Renal pelvis (tissue), 12 donors: ENCODE measurements at places on chromosomes 1 and 21. TPM values are rescaled to one million over a fixed set of nuclear protein-coding genes. Genes with fewer than 3 reads are reported as not detected.

DNA sequence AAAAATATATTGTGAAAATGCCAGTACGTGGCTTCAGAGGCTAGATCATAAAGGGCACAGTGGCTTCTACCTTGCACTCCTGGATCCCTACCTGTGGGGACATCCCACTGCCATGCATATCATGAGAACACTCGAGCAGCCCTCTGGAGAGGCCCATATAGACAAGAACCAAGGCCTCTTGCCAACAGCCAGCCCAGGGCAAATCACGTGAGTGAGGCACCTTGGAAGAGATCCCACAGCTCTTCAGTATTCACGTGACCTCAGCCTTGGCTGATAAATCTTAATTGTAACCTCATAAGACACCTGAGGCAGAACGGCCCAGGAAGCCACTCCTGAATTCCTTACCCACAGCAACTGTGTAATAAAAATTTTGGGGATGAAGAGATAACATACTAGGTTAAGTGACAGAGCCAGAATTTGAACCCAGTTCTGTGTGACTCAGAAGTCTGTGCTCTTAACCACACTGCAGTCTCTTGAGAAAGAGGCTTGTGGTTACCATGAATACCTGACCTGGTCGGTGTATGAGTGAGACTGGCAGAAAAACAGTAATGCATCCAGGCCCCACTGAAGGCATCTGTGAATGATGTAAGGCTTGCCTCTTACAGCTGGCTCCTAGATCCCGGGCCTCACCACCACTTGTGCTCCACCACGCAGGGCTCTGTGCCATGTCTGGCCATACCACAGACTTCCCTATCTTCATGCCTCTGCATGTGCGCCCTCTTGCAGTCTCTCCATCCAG lies 6.9 kb upstream of the A3GALT2 start:
- DNase-seq, result no peak

DNA sequence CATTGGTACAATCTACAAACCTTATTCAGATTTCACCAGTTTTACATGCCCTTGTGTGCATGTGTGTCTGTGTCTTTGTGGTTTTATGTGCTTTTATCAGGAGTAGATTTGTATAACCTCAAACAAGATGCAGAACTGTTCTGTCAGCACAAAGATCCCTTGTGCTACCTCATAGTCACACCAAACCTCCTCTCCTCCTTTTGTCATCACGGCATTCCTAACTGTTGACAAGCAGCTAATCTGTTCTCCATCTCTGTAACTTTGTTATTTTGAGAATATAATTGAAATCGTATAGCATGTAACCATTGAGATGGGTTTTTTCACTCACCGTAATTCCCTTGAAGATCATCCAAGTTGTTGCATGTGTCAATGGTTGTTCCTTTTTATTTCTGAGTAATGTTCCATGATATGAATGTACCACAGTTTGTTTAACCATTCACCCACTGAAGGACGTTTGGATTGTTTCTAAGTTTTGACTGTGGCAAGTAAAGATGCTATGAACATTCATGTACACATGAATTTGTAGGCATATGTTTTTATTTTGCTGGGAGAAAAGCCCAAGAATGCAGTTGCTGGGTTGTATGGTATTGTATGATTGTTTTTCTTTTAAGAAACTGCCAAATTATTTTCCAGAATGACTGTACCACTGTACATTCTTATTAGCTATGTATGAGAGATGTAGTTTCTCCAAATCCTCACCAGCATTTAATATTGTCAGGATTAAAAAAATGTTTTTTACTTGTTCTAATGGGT lies 78.1 kb upstream of the B3GALT2 start:
- DNase-seq, result no peak

GRCh38 chr1:194052514-194053338 lies 866.3 kb upstream of the B3GALT2 start:
- DNase-seq, result no peak

DNA sequence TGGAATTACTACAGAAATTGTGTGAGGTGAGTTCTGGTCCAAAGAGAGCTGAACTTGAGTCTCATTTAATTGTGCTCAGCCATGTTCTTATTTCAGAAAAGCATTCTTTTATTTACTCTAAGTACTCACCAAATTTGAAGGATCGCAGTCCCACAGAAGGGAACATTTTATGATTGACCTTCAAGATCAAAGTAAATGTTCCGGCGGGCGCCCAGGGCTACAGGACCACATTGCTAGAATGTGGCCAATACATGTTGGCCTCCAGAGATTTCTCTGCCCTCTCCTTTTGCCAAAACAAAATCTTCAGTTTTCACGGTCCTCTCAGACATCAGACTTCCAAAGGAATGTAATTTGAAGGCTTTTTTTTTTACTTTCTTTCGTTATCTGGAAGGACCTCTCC lies 237.8 kb downstream of the FMN2 start:
- no peak for DNase-seq

DNA sequence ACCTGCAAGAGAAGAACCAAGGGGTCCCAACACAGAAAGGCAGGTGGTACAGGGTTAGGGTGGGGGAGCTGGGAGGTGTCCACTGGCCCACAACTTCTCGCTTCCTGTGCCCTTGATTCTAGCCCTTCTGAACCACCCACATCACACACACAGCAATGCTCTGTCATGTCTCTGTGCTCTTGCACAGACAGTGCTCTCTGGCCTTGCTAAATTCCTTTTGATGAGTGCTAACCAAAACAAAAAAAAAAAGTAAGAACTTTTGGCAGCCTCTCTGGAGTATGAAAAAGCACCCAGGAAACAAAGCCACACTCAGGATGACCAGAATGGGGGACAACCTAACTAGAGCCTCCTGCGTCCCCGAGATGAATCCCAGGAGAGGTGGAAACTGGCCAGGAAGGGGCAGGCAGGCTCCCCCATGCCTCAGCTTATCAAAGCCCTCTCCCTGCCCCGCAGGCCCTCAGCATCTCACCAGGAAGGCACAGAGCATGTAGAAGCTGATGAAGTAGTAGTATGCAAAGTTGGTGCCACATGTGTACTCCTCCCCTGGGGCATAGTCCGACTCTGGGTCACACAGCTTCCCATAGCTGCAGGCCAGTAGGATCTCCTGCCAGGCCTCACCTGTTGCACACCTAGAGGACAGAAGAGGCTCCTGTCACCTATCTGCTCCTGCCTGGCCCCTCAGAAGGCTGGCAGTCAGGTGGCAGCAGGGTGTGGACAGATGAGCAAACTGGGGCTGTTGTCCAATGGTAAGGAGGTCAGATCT lies 27.2 kb upstream of the KIF21B start:
- DNase-seq, result no peak

- no peak for DNase-seq
Measured at GRCh38 chr1:66445492-66446181, 88.3 kb upstream of the SGIP1 start.

DNA sequence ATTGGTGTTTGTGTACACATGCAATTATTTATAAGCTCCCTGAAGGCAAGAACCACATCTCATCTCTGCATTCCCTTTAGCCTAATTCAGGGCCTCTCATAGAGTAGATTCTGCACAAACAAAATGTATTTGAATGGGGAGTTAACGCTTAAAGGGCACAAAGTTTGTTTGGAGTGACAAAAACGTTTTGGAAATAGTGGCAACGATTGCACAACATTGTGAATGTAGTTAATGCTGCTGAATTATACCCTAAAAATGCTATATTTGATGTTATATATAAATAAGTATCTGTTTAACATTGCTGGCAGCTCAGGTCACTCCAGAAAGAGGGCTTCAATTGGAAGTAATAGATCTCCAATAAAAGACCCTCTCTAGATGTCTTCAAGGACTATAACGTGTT lies 42.8 kb downstream of the TRIT1 start:
- no peak for DNase-seq

- DNase-seq, result no peak
Measured at GRCh38 chr1:57843760-57844159, 419.9 kb upstream of the DAB1 start.

DNA sequence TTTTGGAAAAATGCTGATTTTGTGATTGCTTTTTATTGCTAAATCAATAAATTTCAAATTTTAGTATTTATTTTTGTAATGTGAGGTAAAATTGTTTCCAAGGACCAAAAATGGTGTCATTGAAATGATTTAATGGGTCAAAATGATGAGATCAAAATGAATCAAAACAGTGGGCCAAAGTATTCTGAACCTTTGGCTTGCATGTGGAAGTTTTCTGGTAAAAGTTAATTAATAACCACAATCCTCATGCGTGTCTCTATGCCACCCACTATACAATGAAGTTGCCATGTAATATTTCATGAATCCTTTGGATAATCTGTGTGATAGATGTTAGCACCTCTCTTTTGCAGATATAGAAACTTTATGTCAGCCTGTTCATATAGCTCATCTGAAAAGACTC lies 83.8 kb downstream of the PAPPA2 start:
- DNase-seq, result no peak

GRCh38 chr1:117627546-117628130 lies 21.8 kb downstream of the TENT5C start:
- DNase-seq, result no peak

DNA sequence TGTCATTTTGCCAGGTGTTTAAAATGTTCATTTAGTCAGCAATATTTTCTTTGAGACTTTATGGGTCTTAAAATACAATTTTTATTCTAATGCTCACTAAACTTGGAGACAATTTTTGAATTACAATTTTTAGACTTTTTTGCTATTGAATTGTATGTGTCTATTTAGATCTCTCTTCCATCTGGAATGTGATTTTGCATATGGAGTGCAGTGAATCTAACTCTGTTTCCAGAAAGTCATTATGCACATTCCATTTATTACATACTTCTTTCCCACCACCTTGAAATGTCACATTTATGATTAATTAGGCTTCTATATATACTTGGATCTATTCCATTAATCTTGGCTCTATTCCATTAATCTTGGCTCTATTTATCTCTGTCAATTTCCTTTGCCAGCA lies 5.6 kb upstream of the TSPEAR start:
- DNase-seq, result no peak

DNA sequence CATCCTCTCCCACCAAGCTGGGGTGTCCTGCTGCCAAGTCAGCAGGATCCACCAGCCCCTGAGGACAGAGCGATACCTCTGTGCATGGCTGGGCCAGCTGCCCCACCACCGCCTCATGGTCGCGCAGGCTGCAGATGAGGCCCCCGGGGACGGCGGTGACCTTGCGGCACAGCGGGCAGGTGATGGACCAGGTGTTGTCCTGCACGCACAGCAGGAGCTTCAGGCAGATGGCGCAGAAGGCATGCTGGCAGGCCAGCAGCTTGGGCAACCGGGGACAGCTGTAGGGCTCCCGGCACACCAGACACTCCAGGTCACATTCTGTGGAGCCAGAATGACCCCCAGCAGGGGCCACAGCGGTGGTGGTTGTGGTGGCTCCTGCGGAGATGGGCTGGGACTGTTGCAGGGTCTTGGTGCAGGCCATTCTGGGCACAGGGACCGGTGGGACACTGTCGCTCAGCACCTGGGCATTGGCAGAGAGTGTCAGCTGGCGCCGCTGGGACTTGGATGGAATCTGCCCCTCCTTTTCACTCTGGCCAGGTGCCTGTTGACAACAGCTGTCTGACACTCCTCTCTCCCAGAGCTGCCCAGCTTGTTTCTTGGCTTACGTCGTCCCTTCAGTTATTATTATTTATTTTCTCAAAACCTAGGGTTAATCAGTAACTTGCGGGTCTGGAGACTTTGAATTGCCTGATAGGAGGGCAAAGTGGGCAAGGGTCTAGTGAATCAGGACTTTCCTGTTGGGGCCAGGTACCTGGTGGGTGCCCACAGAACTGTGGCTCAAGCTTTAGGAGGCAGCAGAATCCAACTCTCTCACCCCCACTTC lies at the start of gene RNF186:
Gene RNF186 (minus strand): TSS at position 603 of the 823 bp plus-strand sequence. CDS start 182 bp downstream, at position 421.
- peak; percentile 75 for DNase-seq

GRCh38 chr1:176803596-176803995 lies 340.6 kb downstream of the PAPPA2 start:
- no peak for DNase-seq

DNA sequence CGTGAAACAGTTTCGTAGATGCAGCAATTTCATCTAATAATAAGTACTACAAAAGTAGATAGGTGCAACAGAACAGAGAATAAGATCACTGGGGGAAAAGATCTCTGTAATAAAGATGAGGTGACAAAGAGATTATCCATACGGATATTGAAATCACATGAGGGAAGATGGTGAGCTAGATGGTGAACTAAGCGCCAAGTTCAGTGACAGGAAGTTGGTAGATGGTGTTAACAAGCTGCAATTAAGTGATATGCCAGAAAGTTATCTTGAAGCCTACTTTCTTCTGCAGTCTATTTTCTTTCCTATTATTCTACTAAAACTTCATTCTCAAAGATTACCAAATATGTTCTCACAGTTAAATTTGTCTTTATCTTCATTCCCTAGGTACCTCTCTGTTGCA lies 7.1 kb downstream of the LRIF1 start:
- DNase-seq, result no peak

DNA sequence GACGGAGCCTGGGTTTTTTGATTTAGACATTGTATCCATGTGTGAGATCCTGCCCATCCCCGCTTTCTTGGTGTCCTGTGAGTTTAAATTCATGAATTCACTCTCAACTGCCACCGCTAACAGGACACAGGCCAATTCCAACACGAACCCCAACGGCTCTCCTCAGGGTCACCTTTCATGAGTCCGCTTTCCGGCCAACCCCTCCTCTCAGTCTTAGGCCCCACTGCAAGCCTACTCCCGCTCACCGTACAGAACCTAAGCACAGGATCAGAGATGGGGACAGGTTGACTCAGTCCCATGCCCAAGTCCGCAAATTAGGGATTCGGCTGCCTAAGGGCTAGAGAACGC lies 238 bp upstream of the SCP2 start:
- DNase-seq, result no peak

GRCh38 chr1:22132517-22133235 lies 10.2 kb downstream of the WNT4 start:
- no peak for DNase-seq

DNA sequence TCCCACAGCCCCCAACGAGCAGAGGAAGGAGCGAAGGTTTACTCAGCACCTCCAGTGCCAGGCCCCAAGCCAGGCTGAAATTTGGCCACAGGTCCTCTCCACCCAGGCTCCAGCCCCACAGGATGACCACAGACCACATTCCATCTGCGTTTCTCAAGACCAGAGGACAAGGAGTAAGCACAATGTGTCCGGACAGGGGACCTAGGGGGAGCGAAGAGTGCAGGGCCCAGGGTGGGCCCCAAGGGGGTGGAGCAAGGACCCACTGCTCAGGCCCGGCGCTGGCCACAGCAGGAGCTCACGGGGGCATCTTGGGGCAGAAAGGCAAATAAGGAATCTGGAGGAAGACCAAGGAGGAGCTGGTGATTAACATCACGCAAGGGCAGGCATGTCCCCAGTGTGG lies 100.5 kb downstream of the NPHP4 start:
- no peak for DNase-seq

GRCh38 chr1:108933944-108934343 lies 29.3 kb downstream of the CLCC1 start:
- no peak for DNase-seq

RHCE gene
- 0.77 TPM for polyA plus RNA-seq

TSTD1 gene
- polyA plus RNA-seq, result 67.7 TPM

FHAD1 gene
- polyA plus RNA-seq, result 4.7 TPM

FLG2 gene
- polyA plus RNA-seq, result 0.08 TPM

ASTN1 gene
- 1.6 TPM for polyA plus RNA-seq

BGLAP gene
- 8.0 TPM for polyA plus RNA-seq

CELA3A gene
- polyA plus RNA-seq, result not detected

TMEM269 gene
- 1.2 TPM for polyA plus RNA-seq

SPRR2G gene
- not detected for polyA plus RNA-seq

DMBX1 gene
- polyA plus RNA-seq, result not detected
